ENCODE measurements at places on chromosomes 16 and 17. TPM values are rescaled to one million over a fixed set of nuclear protein-coding genes. Genes with fewer than 3 reads are reported as not detected.
A peak's percentile ranks its signal among the peaks of the same experiment; 100 is the strongest.

- no peak for DNase-seq
These were observed 11.4 kb downstream of the ARSG start for GRCh38 chr17:68302666-68303065.

DNA sequence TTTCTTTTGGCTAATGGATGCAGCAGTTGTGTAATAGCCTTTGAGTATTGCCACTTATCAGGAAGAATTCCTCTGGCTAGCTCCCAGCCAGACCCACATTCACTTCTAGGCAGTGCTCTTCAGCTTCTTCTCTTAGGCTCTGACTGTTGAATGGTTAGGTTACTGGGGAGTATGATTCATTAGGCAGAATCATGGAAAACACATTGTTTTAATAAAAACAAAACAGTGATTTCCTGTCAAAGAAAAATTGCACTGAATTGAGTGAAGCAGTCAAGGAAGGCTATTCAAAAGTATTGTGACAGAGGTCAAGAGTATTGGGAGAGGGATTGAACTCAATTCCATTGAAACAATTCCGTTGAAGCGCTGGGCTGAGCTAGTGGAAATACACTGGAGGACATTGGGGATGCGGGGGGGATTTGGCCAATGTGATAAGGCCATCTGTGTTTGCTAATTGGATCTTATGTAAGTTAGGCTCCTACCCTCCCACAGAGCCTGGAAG, 68.0 kb downstream of the CNTNAP4 start:
- DNase-seq: no peak

- no peak for DNase-seq
These were observed 57.2 kb upstream of the NLK start for GRCh38 chr17:27985306-27985705.

DNA sequence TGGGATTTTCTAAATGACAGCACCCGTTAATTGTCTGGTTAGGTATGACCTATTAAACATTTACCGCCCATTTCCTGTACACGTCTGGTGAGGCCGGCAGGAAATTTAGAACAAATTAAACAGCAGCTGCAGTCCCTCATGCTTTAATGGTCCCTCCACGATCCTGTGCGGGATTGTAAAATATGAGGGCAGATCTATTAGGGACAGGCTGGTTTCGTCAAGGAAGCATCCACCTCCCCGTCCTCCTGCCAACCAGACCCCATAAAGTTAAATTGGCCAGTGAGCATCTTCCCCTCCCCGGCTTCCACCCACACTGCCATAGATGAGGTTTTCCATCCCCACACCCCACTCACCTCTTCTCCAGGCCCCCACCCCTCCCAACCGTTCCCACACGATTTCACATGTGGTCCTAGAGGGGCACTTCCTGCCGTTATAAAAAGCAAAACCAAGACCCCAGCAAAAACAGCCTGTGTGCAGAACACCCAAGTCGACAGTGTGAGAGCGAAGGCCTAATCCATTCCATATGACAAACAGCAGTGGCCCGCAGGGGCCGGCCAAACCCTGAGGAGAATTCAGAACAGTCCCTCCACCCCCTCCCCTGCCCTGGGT, 331.9 kb downstream of the FOXL1 start:
- DNase-seq: no peak

DNA sequence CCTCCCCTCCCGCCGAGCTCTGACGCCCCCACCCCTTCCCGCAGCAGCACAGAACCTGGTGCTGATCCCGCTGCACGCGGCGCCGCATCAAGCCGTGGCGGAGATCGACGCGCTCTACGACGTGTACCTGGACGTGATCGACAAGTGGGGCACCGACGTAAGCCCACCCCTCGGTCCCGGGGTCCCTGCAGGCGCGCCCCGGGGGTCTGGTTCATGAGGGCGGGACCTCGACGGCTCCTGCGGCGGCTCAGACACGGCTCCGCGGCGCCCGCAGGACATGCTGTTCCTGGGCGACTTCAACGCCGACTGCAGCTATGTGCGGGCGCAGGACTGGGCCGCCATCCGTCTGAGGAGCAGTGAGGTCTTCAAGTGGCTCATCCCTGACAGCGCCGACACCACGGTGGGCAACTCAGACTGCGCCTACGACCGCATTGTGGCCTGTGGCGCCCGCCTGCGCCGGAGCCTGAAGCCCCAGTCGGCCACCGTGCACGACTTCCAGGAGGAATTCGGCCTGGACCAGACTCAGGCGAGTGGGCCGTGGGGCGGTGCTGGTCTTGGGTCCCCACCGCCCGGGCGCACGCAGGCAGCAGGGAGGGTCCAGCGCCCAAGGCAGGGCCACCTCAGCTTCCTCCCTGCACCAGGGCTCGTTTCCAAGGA, 1.4 kb downstream of the DNASE1L2 start:
- DNase-seq: no peak

DNA sequence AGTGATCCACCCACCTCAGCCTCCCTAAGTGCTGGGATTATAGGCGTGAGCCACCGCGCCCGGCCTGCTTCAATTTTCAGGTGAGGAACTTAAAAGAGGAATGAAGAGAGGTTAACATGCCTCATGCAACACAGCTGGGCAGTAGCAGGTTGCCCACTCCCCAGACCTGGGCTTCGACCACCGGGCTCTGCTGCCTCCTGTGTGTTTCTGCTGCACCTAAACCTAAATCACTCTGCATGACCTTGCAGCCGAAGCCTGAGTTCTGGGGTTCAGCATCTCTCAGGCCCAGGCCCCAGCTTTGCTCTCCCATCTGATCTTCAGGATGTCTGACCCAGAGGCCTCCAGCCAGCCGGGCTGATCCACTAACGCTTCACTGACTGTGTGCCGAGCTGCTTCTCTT, 112.6 kb downstream of the OR1D5 start:
- no peak for DNase-seq

GRCh38 chr17:20189302-20189701, 180.1 kb downstream of the SPECC1 start:
- no peak for DNase-seq

DNA sequence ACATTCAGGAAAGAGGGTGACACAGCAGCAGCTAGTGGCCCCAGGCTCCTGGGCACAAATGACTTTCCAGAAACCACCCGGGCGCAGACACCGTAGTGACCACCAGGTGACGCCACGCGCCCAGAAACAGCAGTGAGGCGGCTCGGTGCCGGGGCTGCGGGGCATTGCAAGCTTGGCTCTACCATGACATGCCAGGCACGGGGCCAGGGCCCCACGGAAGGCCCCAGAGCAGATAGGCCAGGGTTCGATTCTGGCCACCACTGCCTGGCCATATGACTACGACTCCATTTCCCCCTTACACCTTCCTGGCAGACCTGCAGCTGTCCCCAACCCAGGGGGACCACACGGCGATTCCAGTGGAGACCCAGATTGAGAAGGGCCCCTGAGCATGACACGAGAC, 6.7 kb downstream of the RHBDF1 start:
- peak; percentile 94 for DNase-seq

GRCh38 chr16:30774367-30775130, 12.4 kb downstream of the RNF40 start:
- no peak for DNase-seq

DNA sequence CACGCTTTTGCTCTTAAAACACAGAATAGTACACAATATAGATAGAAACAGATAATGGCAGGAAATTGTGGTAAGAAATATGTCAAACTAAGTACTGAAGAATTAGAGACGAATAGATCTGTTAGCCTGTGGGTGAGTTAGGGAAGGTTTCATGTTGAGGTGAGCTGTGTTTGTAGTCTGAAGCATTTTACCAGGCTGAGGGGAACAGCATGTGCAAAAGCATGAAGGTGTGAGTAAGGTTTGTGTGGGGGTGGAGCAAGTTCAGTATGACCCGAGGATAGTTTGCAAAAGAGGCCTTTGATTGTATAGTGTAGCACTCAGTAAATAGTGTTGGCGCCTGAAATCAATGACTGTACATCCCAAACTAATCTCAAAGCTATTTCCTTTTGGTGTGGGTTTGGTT, 13.8 kb downstream of the IGSF6 start:
- DNase-seq: peak; percentile 37

DNA sequence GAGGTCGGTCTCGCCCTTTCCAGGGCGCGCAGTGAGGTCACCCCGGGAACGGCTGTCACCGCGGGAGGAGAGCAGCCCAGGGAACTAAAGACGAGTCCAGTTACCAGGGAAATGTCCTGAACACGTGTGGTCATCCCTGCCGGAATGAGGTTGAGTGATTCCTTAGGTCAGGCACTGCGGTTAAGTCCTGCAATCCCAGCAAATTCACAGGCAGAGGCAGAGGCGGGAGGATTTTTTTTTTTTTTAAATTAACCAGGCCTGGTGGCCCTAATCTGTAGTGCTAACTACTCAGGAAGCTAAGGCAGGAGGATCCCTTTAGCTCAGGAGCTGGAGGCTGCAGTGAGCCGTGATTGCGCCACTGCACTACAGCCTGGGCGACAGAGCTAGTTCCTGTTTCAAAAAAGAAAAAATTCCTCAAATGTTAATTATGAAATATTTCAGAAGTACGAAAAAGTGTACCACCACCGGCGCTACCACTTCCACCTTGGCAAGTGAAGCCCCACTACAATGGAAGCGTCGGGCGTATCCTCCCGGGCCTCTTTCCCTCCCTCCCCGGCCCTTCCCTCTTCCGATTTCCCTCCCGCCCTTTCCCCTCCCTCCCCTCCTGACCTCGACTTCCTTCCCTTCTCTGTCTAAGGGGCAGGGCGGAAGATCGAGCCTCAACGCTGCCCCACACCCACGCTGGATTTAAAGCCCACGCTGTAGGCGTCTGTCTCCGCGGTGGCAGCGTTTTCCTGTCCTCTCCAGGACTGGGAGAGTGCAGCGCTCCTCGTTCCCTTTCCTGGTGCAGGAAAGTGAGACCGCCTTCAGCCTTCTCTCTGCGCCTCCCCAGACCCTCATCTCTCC, 27.3 kb downstream of the SLFN11 start:
- DNase-seq: peak; percentile 5

DNA sequence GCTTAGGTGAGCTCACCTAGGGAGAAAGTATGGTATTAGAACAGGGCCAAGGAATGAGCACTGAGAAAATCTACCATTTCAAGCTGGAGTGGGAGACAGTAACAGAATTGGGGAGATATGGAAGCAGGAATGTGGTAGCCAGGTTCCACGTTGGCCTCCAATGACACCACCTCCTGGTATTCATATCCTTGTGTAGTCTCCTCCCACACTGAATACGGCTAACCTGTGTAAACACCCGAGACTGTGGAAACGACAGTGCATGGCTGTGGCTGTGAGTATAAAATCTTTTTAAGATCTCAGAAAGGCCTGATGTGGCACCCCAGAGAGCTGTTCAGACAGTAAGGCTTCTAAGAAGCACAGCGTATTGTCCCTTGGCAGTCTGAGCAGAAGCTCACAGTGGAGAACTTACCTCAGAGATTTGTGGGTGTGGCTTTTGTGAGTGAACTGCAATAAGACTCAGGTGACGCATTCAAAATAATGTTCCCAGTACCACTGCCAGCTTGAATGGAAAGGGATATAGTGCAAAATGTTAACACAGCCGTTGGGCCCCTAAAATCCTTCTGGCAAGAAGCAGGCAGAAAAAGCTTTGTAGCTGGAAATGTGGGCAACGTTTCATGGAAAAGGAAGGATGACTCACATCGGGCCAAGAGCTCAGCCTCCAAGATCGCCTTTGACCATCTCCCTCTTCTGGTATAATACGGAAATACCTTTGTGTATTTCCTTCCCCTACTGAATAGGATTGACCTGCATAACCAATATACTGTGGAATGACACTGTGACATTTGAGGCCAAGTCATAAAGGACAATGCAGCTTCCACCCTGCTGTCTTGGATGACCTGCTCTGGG, 14.4 kb downstream of the SDR42E1 start:
- DNase-seq: peak; percentile 49

DNA sequence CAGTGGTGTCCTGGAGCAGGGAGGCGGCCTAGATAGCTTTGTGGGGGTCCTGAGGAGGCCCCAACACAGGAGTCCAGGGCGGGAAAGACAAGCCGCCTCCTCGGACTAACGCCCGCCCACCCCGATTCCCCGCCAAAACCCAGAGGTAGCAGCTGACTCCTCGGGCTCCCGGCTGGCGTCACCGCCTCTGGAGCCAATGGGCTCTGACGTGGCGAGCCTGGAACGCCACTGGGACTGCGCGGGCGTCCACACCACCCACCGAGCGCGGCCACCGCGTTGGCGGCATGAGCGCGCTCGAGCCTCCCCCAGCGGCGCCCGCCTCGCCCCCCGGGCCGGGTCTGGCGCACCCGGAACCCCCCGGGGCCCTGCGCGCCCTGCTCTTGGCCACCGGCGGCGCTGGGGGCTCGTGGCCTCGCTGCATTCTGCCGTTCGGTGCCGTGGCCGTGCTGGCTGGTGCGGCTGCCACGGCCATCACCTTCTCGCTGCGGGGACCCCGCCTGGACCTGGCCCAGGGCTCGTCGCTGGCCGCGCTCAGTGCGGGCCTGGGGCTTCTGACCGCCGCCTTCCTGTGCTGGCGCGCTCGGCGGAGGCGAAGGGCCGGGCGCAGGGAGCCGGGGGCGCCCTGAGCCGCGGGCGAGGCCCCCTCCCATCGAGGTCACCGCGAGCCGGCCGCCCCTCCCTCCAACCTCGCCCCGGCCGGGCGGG, 3.4 kb upstream of the NTN3 start:
- DNase-seq: peak; percentile 64

DNA sequence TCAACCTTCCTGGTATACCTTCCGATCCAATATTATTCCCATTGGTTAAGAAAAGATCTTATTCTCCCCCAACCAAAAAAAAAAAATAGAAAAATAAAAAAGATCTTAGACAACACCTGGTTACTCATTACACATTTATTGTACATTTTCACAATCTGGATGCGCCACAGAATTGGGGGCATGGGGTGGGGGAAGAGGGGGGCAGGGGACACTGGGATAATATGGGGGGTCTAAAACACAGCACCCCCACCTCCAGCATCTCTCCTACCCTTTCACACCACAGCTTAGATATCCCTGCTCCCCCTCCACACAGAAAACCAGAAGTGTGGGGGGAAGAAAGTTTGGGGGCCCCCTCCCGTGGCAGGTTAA, 3.7 kb downstream of the VAMP2 start:
- DNase-seq: no peak

DNA sequence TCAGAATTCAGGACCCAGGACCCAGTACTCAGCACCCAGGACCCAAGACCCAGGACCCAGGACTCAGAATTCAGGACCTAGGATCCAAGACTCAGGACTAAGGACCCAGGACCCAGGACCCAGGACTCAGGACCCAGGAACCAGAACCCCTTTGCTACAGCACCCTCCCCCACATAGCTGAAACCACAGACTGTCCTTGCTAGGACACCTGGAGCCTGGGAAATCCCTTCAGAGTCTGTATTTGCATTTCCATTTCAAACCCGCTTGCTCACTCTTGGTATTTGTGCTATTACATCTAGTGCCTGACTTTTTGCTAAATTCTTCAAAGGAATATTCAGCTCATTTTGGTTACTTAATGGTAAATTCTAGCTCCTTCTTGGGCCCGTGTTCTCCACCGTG, 275.8 kb upstream of the MAF start:
- DNase-seq: no peak

The CTRB2 gene
- total RNA-seq: 0.76 TPM

The GNGT2 gene
- not detected for total RNA-seq

The CTU2 gene
- total RNA-seq: 39.5 TPM
